Activated T-cell treated with anti-CD3 and anti-CD28 coated beads for 1 hour (primary cell): ENCODE measurements at places on chromosomes 11 and 22.
A peak's percentile ranks its signal among the peaks of the same experiment; 100 is the strongest.

- DNase-seq: no peak
These were observed 22.9 kb upstream of the CTR9 start for GRCh38 chr11:10728154-10728553.

GRCh38 chr22:19721330-19722177 is 1.8 kb upstream of the GP1BB start:
- no peak for DNase-seq

- DNase-seq: no peak
These were observed 34.1 kb upstream of the JAM3 start for GRCh38 chr11:134034496-134035381.

GRCh38 chr11:64292460-64293254 is 1.6 kb downstream of the KCNK4 start:
- DNase-seq: no peak

DNA sequence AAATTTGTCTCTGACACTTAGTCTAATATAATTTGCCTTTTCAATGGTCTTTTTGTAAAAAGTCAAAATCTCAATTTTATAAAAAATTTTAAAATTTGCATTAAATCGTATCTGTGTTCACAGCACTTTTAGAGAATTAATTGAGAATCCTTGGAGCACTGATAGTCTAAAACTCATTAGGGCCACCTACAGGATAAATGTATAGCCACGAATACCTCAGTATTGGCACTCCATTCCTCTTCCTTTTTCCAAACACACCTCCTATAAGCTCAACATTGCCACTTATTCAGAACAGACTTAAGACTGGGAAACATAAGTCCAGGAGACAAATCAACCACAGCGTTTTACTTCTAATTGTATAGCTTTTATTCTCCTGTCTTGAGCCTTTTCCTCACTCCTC is 776.0 kb upstream of the ARHGAP42 start:
- DNase-seq: no peak

GRCh38 chr22:30643055-30643875 is 7.7 kb downstream of the SLC35E4 start:
- no peak for DNase-seq

DNA sequence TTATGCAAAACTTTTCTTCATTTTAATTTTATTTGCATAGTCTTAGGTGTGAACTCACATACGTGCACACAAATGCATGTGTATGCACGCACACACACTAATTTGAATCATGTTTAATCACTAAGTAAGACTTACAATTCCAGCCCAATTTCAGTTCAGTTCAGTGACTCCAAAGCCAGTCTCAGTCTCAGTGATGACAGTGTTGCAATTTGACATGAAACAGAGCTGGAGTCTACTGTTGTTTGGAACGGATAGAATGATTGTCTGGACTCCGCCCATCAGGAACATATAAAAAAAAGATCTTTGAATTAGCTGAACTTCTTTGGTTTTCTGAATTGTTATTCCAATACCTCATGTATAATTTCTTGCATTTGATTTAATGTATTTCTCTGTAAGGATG is 14.9 kb upstream of the OR51S1 start:
- DNase-seq: no peak

DNA sequence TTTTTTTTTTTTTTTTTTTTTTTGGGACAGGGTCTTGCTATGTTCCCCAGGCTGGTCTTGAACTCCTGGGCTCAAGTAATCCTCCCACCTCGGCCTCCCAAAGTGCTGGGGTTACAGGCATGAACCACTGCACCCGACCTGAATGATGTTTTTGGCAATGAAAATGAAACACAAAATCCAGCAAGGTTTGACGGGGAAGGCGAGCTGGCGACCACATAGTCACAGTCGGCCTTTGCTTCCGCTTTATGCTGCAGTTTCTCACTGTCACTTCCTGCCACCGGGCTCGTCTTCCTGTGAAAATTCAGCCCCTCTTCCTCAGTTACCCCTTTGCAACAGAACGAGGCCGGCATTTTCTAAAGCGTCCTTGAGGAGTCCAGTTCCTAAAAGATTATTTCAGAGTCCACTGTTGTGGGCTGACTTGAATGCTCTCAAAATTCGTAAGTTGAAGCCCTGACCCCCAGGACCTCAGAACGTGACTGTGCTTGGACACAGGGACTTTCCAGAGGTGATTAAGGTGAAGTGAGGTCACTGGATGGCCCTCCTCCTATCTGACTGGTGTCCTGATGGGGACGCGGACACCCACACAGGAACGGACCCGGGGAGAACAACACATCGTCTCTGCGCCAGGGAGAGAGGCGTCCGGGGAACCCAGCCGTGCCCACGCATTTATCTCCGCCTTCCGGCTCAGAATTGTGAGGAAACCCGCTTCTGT is 2.9 kb upstream of the BID start:
- DNase-seq: peak; percentile 49

DNA sequence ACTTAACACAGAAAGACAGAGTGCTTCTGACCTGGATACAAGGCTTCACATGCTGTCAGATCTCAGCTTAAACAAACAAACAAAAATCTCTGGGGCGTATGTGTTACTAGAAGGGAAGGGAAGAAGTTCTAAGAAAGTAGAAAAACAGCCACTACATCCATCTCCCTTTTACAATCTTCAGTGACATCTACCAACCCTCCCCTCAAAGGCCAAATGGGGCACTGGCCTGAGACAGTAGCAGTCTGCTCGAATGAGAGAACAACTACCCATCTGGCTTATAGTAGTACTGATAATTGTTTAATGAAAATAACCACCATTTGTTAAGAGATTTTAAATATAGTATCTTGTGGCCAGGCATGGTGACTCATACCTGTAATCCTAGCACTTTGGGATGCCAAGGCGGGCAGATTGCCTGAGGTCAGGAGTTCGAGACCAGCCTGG is 29.4 kb downstream of the CCDC83 start:
- no peak for DNase-seq

- peak; percentile 81 for DNase-seq
These were observed at the start of gene CCDC88B for GRCh38 chr11:64339754-64340408. TSS of gene CCDC88B (plus strand) at chr11:64340204. CDS start at chr11:64340267, 63 bp downstream.

DNA sequence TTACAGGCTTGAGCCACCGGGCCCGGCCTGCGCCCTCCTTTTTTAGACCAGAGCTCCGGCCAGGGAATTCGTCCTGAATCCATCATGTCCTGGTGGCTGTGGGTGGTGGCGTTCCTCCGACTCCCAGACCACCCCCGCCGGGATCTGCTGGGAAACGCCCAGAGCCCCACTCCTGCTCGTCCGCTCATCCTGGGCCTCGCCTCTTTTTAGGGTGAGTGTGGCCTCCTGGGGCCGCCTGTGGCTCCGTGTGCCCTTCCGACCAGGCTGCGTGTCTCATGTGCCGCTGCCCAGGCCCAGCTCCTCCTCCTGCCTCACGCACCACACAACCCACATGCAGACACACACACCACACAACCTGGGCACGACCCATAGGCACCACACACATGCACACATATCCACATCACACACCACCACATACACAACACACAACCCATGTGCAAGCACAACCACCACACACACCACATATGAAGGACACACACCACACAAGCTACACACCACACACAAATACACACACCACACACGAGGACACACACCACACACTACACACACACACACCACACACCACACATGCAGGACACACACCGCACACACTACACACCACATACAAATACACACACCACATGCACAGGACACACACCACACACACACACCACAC is 946.2 kb downstream of the BRD1 start:
- DNase-seq: no peak

- no peak for DNase-seq
These were observed 23.8 kb downstream of the FLRT1 start for GRCh38 chr11:64059339-64060140.

GRCh38 chr22:26090821-26091220 is 78.4 kb upstream of the SEZ6L start:
- no peak for DNase-seq

DNA sequence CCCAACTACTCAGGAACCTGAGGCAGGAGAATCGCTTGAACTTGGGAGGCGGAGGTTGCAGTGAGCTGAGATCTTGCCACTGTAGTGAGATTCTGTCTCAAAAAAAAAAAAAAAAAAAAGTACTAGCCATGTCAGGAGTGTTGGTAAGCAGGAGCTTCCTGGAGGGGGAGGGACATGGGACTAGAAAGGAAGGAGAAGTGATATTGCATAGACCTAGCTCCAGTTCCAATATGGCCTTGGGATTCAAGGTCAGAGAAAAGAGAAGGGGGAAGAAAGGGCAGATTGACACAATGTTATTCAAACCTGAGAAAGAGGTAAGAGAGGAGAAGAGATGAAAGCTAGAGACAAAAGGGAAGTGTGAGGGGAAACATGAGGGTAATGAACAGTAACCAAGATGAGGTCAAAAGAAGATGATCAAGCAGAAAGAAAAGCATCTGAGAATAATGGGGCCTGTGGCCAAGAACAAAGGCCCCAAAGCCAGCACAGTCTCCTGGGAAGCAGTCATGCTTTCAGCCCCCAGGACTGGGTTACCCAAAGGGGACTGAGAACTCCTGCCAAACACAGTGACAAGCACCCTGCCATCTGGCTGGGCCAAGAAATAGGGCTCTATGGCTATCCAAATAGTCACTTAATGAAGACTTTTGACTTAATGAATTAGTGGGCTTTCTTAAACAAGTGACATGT is 51.7 kb upstream of the FTH1 start:
- no peak for DNase-seq

DNA sequence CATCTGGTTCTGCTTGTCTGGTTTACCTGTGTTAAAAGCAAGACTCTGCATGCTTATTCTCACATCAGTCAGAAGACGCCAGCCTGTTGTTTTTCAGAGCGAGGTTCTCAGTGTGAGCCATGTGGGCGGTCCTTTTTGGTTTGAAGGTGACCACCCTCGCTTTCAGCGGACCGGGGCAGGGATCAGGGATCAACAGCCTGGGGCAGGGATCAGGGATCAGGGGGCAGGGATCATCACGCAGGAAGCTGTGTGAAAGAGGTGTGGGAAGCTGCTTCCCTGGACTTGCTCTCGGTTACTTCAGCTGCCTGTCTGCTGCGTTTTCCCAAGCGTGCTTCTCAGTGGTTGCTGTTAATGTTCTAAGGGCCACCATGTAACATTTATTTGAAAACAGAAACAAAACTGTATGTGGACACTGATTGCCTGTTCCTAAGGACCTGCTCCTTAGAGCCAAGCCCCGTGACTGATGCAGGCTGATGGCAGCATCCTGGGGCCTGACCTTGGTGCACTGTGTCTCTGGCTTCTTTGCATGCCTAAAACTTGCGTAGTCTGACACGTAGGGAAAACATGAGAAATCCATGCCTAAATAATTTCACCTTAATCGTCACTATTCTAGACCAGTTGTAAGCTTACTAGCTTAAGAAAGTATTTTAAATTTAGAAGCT is 146.9 kb downstream of the ATXN10 start:
- no peak for DNase-seq

GRCh38 chr11:1262172-1263006 is 39.5 kb downstream of the MUC5B start:
- DNase-seq: peak; percentile 79

DNA sequence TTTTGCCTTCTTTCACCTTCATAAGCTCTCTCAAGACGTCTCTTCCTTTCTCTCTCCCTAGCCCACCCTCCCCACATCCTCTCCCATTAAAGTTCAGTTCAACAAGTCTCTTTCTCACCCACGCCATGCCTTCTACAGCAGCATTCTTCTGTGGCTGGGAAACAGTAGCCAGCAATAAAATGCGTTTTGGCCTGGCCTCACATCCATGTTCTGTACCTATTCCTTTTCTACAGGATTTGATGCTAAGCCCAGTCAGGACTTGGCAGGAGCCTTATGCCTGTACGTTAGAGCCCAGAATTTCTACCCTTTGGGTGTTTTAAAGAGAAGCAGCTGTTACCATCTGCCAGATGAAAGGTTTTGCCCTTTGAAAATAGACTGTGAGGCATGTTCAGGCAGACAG is 7.1 kb upstream of the CD44 start:
- no peak for DNase-seq

DNA sequence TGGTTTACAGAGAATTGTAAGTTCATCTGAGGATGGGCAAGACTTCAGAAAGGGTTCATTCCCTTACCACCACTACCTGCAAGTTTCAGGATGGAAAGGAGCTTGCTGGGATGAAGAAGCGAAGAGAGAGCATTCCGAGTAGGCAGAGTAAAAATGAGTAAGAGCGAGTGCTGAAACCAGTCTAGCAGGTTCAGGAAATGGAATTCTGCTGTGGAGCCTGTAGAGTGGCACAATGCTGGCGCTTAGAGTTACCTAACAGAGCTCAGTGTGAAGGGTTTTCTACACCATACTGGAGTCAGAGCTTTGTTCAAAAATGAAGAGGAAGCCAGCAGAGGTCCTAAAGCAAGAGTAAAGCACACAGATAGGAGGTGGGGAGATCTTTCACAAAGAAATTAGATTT is 179.2 kb upstream of the ZC3H12C start:
- DNase-seq: no peak

DNA sequence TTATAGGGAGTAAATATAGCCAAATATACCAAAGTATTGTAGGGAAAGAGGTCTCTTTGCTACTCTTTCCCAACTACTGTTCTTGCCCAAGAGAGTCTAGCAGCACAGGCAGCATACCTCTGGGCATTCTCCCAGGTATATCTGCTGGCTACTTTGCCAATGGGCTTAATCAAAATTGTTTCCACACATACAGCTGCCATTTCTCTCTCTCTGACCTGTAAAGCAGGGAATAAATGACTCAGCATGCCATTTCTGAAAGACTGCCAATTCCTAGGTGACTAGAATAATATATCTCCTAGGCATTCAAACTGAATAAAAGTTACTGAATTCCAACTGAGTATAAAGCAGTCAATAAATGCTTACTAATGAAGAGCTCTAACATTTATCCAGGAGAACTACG is 44.6 kb downstream of the RDX start:
- no peak for DNase-seq

DNA sequence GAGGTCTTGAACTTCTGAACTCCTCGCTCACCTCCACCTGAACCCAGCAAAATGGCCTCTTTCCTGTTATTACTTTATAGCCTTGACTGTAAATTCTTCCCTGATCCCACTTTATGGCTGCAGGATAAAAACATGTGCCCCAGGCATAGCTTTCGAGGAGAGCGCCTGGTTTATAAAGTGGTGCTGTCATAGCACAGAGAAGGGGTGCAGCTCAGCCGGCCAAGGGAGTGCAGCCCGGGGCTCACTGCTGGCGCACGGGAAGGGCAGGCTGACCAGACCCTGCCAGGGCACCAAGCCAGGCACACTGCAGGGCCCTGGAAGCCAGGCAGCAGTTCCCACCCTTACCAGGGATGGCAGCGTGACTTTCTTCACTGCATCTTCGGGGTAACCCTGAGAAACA is 50.9 kb downstream of the ISX start:
- DNase-seq: no peak

DNA sequence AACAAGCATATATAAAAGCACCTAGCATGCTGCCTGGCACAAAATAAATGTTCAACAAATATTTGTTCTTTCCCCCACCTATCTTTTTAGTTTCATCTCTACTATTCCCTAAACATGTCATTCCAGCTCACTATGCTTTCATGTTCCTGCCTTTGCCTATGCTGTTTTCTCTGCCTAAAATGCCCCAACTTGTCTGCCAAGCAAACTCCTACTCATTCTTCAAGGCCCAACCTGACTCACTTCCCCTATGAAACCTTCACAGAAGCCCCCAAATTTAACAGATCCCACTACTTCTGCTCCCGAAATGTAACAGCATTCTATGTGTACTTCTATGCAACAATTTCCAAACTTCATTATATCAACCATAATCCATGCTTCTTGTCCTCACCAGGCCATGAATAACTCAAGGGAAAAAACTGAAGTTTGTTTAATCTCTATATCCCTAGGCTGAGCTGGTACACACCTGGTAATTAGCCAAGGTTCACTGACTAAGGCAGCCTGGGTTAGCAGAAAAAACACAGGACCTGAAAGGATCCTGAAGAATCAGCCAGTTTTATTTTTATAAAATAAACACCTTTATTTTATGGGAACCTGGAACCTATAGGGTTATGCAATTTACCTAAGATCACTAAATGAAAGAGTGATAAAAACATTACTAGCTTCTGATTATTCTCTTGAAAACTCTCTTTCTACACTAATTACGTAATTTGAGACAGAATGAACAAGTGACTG is 72.2 kb downstream of the PAK1 start:
- no peak for DNase-seq
